HS-27A (cell line): ENCODE measurements at places on chromosomes 7 and 10.

- no peak for DNase-seq
These were observed 165.3 kb downstream of the USP6NL start for GRCh38 chr10:11446133-11446532.

DNA sequence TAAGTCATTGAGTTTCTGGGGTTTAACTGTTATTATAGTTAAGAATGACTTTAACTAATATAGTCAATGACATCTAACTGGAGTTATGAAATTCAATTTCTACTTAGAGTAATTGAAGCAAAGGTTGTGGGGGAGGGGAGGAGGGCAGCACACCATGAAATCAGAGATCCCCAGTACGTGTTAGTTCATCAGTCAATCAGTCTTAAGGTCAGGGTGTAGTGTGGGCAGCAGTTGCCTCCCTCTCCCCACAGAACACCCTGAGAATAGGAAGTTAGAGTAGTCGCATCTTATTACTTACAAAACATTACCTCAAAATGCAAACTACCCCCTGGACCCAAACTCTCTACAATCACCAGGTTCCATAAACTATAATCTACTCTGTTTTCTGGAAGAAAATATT, 7.0 kb upstream of the HPS1 start:
- no peak for DNase-seq

DNA sequence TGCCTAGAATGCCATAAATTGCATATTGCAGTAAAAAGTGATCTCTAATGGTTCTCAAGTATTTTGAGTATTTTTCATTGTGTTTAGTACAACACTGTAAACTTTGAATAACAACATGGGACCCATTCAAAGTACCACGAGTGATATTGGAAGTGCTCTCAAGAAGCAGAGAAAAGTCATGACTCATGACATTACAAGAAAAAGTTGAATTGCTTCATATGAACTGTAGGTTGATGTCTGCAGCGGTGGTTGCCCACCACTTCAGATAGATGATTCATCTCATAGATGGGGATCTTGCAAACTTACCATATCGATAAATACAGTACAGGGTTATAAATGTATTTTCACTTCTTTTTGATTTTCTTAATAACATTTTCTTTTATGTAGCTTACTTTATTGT, 33.9 kb downstream of the ENTPD1 start:
- no peak for DNase-seq

DNA sequence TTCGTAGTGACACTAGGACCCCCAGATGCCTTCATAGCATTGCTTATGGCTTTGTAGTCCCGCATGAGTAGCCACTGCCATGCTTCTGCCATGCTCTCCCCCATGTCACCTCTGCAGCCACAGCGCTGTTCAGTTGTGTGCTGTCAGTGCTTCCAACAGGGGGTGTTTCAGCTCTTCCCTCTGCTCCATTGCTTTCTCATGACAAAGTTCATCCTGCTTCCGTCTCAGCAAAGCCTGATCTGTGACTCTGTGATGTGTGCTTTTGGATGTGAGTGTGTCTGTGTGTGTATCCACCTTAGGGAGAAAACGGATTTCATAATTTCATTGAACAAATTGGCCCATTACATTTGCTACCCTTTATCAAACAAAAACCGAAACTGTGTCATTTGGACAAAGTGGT, 134.9 kb upstream of the SAMD8 start:
- DNase-seq = no peak

GRCh38 chr10:80165173-80165572, 32.6 kb downstream of the PLAC9 start:
- no peak for DNase-seq

DNA sequence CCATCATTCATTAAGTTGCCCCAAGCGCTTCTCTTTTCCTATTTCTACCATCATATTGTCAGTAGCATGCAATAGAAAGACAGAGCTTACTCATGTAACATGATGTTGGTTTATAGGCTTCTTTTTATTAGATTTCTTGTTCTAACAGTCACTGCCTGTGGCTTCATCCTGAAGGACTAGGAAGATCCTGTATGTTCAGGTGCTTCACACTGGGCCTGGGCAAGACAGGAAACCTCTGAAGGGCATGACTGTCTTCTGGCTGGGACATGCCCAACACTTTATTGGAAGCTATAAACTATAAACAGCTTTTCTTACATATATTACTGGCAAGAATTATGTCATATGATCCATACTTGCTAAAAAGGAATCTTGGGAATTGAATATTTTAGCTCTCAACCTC, 258.4 kb upstream of the AKR1E2 start:
- DNase-seq = no peak

DNA sequence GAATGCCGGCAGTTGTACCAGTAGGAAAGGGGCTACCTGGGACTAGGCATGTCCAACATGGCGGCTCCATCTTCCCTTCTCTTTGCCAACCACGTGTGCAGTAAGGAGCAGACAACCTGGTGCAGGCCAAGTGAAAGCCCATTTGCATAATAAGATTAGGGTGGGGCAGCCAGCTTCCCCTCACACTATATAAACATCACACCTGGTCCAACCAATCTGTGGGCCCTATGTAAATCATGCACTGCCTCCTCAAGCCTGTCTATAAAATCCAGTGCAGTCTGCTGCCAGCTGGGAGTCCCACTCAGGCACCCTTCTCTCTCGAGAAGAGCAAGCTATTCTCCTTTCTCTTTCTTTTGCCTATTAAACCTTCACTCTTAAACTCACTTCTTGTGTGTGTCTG, 429.3 kb downstream of the CALN1 start:
- DNase-seq = no peak

- no peak for DNase-seq
These were observed 1.7 kb downstream of the ZEB1 start for GRCh38 chr10:31320550-31321211.

- no peak for DNase-seq
These were observed 12.8 kb upstream of the JMJD1C start for GRCh38 chr10:63478564-63478963.

DNA sequence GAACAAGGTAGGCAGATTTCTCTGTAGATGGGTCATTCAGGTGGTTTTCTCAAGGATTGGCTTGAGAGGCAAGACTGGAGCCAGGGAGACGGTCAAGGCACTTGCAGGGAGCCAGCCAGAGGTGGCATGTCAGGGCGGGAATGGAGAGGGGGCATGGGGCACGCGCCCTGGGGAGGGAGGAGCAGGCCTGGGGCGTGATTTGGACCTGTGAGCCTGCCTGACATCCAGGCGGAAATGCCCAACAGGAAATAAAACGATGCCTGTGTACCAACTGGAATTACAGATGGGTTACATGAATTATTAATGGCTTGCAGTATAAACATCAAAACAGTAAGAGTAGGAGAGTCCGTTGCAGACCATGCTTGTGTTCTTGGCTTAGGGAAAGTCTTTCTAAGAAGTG, 8.6 kb upstream of the SUN1 start:
- DNase-seq = no peak

DNA sequence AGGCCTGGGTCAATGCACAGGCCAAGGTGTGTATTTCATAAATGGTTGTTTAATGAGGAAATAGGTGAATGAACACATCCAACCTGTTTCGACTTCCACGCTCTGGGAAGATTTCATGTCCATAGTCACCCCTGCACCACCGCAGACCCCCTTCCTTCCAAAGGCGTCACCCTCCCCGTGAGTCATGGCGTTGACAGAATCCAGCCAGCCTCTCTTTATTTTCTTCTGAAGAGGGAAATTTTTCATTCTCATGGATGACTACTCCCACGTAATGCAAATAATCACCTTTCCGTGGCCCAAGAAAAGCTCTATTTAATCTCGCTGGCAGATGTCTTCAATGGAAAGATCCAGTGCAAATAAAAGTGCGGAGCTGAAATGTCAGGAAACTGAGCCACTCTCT, 75.3 kb upstream of the FOXK1 start:
- DNase-seq = no peak

- DNase-seq = no peak
These were observed 19.3 kb downstream of the AOC1 start for GRCh38 chr7:150871601-150872000.

DNA sequence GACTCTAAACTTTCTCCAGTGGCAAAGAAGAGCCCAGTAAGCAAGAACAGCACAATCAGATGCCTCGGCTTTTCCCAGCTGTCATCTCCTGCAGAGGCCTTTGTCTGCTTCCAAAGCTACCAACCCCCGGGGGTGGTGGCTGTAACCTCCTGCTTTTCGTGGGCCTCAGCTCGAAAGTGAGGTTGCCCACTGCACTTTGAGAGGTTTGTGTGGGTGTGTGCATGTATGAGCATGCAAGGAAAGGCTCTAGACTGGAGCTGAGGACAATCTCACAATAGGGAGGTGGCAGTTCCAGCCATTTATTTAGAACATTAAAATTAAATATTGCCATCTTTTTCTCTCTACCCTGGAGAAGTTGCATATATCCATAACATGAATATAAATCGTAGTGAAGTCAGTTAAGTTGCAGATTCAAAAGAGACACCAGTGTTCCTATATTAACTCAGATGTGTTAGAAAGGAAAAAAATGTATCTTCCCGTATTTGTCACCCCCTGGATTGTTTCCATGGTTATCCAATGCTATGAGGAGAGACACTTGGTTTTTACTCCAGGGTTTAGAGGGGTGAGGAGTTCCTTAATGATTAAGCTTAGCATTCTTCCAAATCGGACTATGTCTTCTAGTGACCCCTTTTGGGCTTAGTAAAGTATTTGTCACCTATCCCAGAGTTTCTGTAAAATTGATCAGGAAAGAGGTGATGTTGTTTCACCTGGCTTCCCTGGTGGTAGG, 781.1 kb downstream of the INHBA start:
- DNase-seq = no peak

DNA sequence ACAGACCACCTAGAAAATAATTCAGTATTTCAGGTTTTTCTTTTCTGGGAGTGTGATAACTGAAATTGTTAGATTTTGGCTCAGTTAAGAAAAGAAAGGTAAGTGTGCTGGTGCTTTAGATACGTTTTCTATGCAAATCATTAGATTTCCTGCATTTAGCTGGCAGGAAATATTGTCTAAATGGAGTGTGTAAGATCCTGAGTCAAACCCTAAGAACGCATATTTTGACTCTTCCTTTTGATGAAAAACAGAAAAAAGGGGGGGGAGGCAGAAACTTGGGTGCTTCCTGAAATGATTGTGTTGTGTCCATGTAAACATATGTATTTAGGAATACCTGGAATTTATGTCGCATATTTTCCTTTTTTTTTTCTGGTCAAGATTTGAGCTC, 1.2 kb downstream of the GRK5 start:
- no peak for DNase-seq

GRCh38 chr7:92944633-92945032, 108.3 kb upstream of the CDK6 start:
- DNase-seq = no peak

GRCh38 chr10:78292250-78292981, 258.8 kb downstream of the RPS24 start:
- no peak for DNase-seq

DNA sequence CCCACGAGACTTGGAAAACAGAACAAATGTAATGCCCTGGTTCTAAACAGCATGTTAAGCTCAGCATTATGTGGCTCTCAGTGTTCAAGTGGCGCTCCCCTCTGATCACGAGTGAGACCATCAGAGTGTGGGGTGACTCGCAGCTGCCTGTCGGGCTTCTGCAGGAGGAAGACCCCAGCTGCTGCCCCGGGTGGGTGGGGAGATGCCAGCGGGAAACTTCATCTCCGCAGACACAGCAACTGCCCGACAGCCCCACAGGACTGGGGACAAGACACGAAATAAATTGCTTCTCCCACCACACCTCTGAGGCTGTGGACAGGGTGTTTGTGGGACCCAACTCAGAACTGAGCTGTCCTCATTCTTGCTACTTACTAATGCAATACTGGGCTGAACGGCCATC, 126.3 kb upstream of the KIF5B start:
- no peak for DNase-seq
